ENCODE measurements at places on chromosomes 5 and 9.

DNA sequence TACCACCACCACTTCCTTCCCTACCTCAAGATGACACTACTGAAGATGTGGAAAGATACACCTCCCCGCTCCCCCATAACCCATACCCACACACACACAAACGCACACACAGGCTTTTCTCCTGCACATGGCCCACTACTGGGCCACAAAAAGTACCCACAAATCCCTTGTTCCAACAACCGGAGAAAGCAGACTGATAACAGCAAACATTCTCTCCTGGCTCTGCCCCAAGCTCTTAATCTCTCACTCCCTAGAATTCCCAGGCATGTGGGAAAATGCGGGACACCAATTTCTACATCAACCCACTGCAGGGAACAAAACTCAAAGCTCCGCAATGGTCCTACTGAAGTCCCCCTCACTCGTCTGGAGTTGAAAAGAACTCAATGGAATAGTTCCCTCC, 611.0 kb upstream of the KLF4 start:
- no peak for DNase-seq

GRCh38 chr5:133530270-133530669, 82.1 kb downstream of the FSTL4 start:
- no peak for DNase-seq

GRCh38 chr5:134506054-134507039, 19.1 kb upstream of the JADE2 start:
- DNase-seq, result no peak

DNA sequence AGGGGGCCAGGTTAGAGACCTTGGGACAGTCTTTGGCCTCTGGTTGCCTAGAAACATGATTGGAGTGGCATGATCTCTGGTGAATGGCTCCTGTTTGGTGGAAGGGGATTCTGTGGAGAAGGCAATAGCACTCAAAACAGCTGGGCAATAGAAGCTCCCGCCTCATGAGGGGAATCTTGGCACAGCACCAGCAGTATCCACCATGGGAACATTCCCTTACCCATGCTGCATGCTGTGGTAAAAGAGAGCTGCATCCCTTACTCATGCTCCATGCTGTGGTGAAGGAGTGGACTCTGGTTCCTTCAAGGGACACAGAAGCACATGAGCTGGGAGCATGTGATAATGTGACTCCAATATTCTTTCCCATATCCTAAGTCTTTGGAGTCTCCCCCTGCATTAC, 160.6 kb downstream of the PJA2 start:
- no peak for DNase-seq

GRCh38 chr5:138909734-138910133, 34.6 kb upstream of the LRRTM2 start:
- DNase-seq, result no peak

DNA sequence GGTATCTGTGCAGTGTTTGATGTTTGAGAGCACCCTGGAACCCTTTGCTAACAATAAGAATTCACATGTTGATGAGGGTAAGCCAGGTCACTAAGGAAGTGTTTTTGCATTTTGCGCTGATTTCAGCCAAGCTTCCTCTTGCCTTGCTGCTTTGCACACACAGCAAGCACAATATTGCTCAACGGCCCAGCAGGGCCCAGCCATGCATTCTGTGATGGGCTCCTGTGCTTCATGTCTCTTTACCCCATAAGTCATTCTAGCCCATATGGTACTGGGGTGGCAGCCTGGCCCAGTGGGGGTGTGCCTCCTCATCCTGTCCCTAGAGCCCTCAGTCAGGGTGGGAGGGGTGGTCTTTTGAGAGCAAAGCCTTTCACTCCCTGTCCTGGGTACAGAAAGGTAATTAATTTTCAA, 481.3 kb downstream of the GADD45G start:
- no peak for DNase-seq

GRCh38 chr5:24749701-24750100, 104.9 kb upstream of the CDH10 start:
- DNase-seq, result no peak

DNA sequence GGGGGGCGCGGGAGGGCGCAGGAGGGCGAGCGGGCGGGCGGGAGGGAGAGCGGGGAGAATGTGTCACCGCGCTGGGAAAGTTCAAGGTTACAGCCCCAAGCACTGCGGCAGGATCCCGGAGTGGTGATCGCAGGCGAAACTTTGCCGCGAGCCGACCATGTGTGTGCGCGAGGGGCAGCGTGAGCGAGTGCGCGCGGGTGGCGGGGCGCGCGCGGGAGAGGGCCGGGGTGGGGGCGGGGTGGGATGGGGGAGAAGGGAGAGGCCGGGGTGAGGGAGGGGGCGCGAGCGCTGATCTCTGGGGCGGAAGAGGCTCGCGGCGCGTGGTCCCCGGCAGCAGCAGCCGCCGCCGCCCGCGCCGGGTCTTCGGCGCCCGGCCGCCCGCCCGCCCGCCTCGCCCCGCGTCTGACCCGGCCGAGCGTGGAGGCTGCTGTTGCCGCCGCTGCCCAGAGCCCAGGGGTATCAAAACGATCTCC, at the start of gene NFIB:
Gene NFIB, minus strand, starts transcription at position 191 of the 473 bp plus-strand sequence. CDS start 630 bp downstream, outside the sequence.
- DNase-seq, result no peak

- no peak for DNase-seq
These were observed 92.4 kb upstream of the CPLX2 start for GRCh38 chr5:175778951-175779503.

GRCh38 chr9:109164042-109164441, 3.0 kb downstream of the FRRS1L start:
- DNase-seq, result no peak

GRCh38 chr5:131386779-131387178, 122.9 kb downstream of the CDC42SE2 start:
- DNase-seq, result no peak

GRCh38 chr5:40428126-40428525, 251.6 kb upstream of the PTGER4 start:
- no peak for DNase-seq

- DNase-seq, result no peak
These were observed 212.5 kb downstream of the COMMD10 start for GRCh38 chr5:116297296-116297814.

- no peak for DNase-seq
These were observed 318.8 kb upstream of the ELAVL2 start for GRCh38 chr9:24144796-24145195.

- no peak for DNase-seq
These were observed 812.0 kb upstream of the ZNF608 start for GRCh38 chr5:125558466-125558865.

DNA sequence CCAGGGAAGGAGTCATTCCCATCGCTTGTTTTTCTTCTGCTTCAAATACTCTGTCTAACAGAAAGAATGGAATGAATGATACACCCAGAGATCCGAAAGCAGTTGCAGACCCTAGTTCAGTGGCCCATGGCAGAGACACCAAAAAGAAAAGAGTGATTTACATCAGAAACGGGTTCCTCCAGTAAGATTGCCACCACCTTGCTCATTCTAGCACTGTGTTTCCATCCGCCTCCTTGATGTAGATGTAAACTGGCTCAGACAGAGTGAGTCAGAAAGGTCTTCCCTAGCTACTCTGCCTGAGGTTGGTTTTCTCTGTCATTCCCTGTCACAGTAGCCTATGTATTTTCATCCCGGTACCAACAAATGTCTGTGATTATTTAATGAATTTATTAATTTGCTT, 15.9 kb upstream of the CLINT1 start:
- DNase-seq, result no peak

DNA sequence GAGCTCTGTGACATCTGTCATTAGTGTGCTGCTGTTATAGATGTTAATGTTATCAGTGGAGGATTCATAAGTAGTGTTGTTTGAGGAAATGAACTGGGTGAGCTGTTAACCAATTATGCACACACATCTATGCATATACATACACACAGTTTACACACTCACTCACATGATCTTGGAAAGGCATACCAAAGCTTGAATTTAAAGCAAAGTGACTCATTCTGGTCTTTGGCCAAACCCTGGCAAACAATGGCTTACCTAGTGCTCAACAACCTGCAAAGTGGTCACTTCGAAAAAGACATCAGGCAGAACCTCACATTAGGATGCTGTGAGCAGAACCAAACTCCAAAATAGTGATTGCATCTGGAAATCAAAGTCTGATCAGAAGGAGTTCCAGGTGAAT, 1037.3 kb upstream of the CDH6 start:
- no peak for DNase-seq

DNA sequence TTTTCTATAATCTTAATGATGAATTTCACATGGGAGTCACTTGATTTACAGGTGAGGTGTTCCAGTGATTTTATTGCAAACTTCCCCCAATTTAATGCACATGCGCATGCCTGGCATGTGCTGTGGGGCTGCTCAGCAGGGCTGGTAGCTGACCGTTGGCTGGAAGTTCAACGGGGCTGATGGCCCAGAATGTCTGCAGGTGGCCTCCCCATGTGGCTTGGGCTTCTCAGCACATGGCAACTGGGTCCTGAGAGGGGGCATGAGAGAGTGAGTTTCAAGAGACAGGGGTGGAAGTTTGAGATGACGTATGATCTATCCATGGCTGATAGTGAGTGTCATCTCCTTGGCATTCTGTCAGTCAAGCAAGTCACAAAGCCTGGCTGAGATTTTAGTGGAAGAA, 259.8 kb downstream of the ZSWIM6 start:
- DNase-seq, result no peak

Measured in stimulated activated CD8-positive, alpha-beta memory T cell treated with anti-CD3 and anti-CD28 coated beads, Interleukin-4, amount 100 ng/mL, for 1 hour (primary cell).